ENCODE measurements at places on chromosomes 13 and 19. TPM values are rescaled to one million over a fixed set of nuclear protein-coding genes. Genes with fewer than 3 reads are reported as not detected.
A peak's percentile ranks its signal among the peaks of the same experiment; 100 is the strongest.

- H3K4me1 ChIP-seq = no peaks in the 10 kb centered on the region
- H3K36me3 ChIP-seq = no peaks in the 10 kb centered on the region
- H3K4me3 ChIP-seq = no peak overlapping the region
- DNase-seq = no peak
- H3K27me3 ChIP-seq = no peaks in the 10 kb centered on the region
- H3K27ac ChIP-seq = no peak overlapping the region
Measured at GRCh38 chr13:78067290-78067689, 148.7 kb upstream of the EDNRB start.

Gene THSD1
- 0.39 TPM for total RNA-seq

DNA sequence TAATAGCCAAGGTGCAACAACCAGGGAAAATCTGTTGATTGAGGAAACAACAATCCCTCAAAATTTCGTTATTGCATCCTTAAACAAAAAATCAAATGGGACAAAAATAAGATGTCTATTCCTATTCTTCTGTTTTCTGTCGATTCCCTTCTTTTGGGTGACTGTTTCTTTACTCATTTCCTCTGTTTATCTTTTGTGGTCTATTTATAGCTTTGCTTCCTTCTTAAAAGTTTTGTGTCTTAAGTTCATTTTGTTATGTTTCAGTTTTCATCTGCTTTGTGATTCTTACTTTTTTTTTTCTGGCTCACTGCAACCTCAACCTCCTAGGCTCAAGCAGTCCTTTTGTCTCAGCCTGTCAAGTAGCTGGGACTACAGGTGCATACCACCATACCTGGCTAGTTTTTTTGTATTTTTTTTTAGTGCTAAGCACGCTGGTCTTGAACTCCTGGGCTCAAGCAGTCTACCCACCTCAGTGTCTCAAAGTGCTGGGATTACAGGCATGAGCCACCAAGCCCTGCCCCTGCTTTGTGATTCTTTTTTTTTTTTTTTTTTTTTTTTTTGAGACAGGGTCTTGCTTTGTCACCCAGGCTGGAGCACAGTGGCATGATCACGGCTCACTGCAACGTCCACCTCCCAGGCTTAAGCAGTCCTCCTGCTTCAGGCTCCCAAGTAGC lies 10.4 kb downstream of the ZNF146 start:
- H3K27ac ChIP-seq = peak overlapping the region; percentile 62
- H3K27me3 ChIP-seq = no peaks in the 10 kb centered on the region
- DNase-seq = no peak
- H3K36me3 ChIP-seq = peaks cover 97% of the 10 kb centered on the region
- H3K4me1 ChIP-seq = peaks cover 10% of the 10 kb centered on the region

DNA sequence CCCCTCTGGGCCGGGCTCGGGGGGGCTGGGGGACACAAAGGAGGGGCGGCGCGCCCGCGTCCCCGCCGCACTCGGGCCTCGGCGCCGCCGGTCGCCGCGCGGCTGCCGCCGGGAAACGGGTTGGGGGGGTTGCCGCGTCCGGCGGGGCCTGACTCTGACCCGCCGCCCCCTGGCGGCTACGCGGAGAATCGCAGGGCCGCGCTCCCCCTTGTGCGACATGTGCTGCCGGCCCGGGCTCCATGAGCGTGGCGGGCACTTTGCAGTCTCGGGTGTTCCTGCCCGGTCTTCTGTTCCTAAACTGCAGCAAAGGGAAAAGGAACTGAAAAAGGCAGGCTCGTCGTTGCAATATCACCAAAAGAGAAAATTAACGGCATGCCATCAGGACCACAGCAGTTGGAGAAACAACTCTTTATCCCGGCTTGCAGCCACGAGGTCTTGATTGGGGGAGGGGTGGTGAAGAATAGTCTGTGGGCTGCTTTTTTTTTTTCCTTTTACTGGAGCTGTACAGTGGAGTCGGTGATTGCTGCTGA lies 1.5 kb downstream of the MIR17HG start:
- peaks cover 38% of the 10 kb centered on the region for H3K4me1 ChIP-seq
- H3K36me3 ChIP-seq = peaks cover 48% of the 10 kb centered on the region
- no peaks in the 10 kb centered on the region for H3K27me3 ChIP-seq
- peak overlapping the region; percentile 95 for H3K27ac ChIP-seq
- H3K4me3 ChIP-seq = peak overlapping the region; percentile 98

DNA sequence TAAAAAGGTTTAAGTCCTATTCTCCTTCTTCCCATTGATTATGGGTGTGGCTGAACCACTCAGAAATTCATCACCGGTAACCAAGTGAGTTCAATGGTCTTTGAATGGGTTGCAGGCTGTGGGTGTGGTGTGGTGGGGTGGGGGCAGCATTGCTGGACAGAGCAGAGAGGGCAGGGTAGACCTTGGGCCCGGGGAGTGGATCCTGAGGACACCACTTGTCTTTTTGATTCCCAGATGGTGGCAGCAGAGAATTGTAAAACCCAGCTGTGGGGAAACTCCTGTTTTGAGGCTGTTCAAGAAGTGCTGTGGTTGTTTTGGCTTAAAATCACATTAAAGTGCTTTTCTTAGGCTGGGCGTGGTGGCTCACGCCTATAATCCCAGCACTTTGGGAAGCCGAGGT lies 45.8 kb upstream of the RGCC start:
- peaks cover 22% of the 10 kb centered on the region for H3K27me3 ChIP-seq
- no peak overlapping the region for H3K4me3 ChIP-seq
- no peaks in the 10 kb centered on the region for H3K36me3 ChIP-seq
- DNase-seq = no peak

Gene MICOS13
- total RNA-seq = 54.3 TPM
